Foreskin fibroblast (primary cell): ENCODE measurements at places on chromosomes 12 and 14.

GRCh38 chr12:52513736-52514135 is 6.5 kb downstream of the KRT5 start:
- no peak for DNase-seq

GRCh38 chr14:102929241-102930137 is 7.0 kb downstream of the AMN start:
- no peak for DNase-seq

DNA sequence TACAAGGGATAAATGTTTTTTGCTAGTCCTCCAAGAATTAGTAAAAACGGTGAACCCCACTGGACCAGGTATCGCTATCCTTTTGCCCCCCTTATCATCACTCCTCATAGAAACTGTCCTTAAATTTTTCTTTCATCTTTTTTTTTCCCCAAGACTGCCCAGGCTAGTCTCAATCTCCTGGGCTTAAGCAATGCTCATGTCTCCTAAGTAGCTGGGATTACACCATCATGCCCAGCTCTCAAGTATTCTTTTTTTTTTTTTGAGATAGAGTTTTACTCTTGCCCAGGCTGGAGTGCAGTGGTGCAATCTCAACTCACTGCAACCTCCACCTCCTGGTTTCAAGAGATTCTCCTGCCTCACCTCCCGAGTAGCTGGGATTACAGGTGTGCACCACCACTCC is 9.7 kb downstream of the IRF2BPL start:
- peak; percentile 32 for DNase-seq

- no peak for DNase-seq
Measured at GRCh38 chr14:50792634-50793068, 38.3 kb downstream of the NIN start.

DNA sequence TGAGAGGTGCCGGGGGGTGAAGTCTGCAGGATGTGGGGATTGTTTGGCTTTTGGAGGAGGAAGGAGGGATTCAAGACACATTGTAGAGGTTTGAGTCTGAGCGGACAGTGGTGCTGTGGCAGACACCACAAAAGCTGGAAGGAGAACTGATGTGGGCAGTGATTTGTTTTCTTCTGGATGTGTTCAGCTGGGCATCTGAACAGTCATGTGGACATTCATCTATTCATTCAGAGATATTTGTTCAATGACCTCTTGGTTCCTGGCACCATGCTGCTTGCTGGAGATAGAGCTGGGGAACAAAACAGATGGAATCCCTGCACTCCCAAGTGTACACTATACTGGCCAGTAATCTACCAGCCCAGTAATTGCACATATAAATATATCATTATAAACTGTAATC is 64.0 kb downstream of the PTPN11 start:
- no peak for DNase-seq
